ENCODE measurements at places on chromosomes 4 and X.

DNA sequence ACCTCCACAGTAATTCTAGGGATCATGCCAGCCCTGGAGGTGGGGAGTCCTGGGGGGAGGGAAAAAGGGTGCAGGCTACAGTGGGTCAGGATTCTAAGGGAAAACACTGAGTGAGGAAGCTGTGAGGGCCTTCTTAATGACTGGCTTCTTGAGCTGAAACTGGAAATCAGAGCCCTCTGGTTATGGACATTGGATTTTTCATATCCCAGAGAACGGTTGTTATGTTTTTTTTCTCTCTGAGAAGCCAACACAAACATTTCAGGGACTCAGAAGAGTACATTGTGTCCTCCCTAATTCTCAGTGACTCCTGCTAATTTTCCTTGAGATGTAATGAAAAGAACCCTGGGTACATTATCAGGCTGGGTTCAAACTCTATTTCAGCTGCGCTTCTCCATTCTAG lies 162.4 kb upstream of the PRDX4 start:
- DNase-seq = no peak

DNA sequence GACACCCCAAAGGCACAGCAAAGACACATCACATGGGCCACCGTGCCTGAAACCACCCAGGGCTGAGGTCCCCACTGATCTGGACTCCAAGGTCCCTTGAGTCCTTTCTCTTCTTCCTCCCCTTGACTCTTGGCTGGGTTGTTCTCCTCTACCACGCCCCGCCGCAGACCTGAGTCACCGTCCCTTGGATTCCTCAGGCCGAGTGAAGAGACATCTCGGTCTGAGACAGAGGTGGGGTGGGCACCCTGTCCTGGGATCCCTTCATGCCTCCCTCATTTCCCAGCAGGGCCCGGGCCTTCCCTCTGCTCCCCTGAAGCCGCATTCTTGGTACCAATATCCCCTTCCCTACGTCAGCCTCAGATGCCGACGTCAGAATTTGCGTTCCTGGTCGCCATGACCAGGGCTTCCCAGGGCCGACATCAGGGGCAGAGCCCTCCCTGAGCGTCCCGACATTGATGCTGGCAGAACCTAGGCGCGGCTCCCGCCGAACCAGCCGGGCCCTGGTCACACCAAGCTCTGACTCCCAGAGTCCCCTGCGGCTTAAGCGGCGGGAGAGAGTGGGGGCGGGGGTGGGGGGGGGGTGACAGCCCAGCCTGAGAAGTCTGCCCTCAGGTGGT lies 498 bp downstream of the MAGEA10 start:
- no peak for DNase-seq

DNA sequence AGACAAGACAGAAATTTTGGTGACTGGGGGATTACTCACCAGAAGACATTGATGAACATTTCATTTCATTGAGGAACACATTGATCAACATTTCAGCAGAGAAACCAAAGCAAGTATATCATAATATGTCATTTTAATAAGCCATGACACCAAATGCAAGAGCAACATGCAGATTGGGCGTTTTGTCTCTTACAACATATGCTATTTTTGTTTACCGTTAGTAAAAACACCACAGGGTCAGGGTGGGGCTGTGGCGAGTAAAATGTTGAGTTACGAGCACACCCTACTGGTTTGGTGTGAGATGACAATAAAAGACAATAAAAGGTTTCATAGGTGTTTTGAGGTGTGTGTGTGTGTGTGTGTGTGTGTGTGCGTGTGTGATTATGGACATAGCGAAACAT lies 294.5 kb downstream of the PDGFC start:
- peak; percentile 32 for DNase-seq

DNA sequence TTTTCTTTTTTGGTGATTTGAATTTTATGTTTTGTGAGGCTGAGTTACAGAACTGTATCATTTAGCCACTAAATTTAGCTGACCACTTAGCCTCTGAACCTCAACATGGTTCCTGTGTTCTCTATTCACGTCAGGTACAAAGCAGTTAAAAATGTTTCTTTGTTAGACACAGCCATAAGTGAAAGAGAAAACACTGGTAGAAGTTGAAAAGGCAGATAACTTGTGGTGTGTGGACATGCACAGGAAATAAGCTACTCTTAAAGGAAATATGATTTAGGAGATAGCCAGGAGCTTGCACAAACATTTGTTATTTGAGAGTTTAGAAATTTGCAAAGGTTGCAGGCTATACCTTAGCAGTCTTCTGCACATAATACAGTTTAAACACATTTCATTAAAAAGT lies 171.0 kb upstream of the RPS6KA3 start:
- no peak for DNase-seq

DNA sequence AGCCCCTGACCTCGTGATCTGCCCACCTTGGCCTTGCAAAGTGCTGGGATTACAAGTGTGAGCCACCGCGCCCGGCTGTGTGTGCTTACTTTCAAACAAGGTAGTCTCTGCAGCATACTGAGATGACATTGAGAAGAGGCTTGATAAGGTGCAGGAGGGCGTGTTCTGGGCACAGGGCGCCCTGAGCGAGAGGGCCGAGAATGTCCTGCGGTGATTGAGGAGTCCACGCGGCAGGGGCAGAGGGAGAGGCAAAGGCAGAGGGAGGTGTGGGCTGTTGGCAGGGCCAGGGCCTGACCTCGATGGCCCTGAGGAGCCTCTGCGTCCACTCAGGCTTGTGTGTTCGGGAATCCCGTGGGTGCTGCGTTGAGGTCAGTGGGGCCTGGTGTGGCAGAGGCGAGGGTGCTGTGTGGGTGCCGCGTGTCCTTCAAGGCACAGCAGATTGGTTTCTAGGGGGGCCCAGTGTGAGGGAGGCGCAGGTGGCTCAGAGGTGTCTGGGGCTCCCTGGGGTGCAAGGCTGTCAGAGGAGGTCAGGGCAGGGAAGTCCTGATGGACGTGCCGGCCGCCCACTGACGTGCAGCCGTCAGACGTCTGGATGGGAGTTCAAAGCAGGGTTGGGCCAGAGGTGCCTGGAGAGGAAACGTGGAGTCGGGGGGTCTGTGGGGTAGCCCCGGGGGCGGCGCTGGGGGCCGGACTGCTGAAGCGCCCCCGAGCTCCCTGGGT lies 12.1 kb downstream of the PCGF3 start:
- no peak for DNase-seq

- DNase-seq = no peak
Observed at GRCh38 chr4:189021831-189022230, 882.6 kb downstream of the TRIML1 start.

GRCh38 chr4:114519368-114519767 lies 79.2 kb upstream of the UGT8 start:
- no peak for DNase-seq

DNA sequence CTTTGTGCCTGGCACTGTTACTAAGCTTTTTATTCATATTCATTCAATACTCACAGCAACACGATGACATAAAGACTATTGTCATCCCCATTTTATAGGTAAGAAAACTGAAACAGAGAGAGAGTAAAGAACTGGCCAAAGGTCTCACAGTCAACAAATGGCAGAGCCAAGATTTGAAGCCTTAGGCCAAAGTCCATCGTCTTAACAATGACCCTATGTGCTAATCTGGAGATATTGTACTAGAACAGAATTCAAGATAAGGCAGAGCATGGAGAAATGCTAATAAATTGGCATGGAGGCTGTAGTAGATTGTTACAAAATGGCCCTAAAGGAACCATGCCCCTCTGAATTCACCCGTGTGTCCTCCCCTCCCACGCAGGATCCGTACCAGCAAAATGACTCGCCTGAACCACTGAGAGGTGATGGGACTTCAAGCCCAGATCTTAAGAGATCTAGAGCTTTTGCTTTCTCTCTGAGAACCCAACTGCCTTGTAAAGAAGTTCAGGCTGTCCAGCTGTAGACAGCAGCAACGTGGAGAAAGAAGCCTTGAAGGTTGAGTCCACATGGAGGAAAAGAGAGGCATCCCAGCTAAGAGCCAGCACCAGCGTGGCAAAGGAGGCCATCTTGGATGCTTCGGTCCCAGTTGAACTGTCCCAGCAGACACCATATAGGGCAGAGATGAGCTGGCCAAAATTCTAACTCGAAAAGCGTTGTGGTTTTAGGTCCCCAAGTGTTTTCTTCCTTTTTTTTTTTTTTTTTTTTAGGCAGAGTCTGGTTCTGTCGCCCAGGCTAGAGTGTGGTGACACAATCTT lies 52.8 kb upstream of the RBM47 start:
- no peak for DNase-seq

GRCh38 chrX:7119950-7120877 lies 27.3 kb upstream of the STS start:
- DNase-seq = no peak

- DNase-seq = peak; percentile 37
Observed at GRCh38 chr4:27791640-27792039, 931.0 kb downstream of the STIM2 start.

DNA sequence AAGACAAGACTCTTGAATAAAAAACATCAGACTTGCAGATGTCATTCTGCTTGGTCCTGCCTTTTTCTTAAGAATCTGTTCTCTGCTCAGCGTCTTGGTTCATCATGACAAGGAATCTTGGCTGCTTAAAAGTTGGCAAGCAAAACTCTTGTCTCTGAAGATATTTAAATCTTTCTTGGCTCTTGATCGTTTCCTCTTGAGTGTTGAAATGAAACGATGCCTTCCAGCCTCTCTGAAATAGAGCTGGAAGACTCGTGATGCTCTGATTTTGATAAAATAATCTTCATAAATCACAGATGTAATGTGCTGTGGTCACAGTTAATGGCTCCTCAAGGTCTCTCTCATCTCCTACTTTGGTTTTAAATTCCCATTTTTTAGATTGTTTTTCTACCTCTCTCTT lies 39.9 kb upstream of the TMEM192 start:
- no peak for DNase-seq

DNA sequence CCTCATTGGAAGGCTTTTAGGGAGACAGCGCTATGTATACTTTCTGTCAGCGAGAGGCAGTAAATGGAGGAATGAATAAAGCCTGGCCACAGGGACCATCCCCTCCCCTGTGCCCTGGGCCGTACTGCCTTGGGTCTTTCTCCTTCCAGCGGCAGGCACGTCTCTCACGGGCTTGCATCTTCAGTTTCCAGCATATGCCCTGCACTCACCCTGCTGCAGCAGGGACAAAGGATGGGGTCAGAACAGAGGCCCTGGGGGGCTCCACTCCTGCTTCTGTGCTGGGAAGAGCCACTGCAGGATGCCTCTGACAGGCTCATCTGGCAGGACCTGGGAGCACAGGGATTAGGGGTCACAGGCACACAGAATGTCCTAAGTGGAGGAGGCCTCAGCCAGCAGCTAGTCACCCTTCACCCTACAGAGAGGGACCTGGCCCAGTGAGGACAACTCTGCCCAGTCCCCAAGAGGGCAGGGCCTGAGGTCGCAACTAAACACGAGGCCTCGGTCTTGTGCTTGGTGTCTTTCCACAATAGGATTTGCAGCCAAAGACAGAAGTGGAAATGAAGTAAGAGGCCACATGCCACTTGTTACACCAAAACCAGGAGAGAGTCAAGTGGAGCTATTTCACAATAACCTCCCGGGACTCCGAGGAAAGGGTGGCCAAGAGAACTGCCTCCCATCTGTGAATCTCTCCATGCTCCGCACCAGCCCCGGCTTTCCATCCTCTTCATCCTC lies 150.8 kb downstream of the AFAP1 start:
- no peak for DNase-seq

GRCh38 chrX:112738347-112739033 lies 58.8 kb upstream of the LHFPL1 start:
- no peak for DNase-seq

DNA sequence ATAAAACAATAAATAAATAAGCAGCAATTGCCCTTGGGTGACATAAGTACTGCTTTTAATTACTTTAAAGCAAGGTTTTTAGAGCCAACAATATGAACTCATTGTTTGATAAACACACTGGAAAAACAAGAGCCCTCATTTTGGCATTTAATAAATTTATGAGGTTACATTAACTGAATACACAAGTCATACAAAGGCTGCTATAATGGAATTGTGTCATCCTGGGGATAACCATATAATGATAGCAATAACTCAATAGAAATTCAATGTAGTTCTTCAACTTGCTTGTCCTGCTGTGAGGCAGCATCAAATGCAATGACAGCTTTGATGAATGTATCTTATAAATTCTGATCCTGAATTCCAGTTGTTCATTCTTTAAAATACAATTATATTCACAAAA lies 1512.5 kb downstream of the STIM2 start:
- DNase-seq = no peak

DNA sequence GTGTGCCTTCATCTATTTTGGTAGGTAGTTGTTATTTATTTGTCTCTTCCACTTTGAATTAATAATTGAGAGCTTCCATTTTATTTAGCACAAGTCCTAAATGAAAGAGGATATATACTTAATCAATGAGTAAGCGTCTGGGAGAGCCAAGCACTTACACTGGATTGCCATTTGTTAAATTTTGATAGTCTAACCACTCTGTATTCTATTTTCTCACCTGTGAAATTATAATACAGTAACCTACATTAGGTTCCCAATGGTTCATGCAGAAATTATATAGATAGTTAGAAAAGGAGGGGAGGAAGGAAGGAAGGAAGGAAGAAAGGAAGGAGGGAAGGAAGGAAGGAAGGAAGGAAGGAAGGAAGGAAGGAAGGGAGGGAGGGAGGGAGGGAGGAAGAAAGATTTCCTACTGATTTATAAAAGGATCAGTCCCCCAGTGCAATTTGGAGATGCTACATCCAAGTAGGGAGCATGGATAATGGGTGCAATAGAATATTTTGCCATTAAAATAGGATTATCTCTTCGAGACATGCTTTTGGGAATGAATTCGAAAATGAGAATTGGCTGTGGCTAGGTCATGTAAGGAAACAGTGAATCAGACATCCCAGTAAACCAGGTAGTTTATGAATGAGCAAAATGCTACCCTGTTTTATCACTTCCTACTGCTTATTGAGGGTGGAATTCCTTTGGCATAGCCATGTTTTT lies 239.8 kb downstream of the PCDH7 start:
- no peak for DNase-seq

DNA sequence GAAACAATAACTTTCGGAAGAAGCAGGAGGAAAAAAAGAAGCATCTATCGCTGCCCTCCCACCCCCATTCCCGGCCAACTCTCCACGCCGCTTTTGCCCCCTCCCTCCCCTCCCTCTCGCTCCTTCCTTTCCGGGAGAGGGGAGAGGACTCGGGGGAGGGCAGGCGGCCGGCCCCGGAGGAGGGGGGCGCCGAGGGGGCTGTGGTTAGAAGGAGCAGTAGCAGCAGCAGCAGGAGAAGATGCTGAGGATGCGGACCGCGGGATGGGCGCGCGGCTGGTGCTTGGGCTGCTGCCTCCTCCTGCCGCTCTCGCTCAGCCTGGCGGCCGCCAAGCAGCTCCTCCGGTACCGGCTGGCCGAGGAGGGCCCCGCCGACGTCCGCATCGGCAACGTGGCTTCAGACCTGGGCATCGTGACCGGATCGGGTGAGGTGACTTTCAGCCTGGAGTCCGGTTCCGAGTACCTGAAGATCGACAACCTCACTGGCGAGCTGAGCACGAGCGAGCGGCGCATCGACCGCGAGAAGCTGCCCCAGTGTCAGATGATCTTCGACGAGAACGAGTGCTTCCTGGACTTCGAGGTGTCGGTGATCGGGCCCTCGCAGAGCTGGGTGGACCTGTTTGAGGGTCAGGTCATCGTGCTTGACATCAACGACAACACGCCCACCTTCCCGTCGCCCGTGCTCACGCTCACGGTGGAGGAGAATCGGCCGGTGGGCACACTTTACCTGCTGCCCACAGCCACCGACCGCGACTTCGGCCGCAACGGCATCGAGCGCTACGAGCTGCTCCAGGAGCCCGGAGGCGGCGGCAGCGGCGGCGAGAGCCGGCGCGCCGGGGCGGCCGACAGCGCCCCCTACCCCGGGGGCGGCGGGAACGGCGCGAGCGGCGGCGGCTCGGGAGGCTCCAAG lies 1.3 kb downstream of the PCDH7 start:
- DNase-seq = no peak

All from HS-5 (cell line).